ENCODE measurements at places on chromosomes 6 and 20. TPM values are rescaled to one million over a fixed set of nuclear protein-coding genes. Genes with fewer than 3 reads are reported as not detected.

- DNase-seq = peak; percentile 82
Observed at GRCh38 chr6:26286168-26286877, 78.7 kb upstream of the BTN3A2 start.

DNA sequence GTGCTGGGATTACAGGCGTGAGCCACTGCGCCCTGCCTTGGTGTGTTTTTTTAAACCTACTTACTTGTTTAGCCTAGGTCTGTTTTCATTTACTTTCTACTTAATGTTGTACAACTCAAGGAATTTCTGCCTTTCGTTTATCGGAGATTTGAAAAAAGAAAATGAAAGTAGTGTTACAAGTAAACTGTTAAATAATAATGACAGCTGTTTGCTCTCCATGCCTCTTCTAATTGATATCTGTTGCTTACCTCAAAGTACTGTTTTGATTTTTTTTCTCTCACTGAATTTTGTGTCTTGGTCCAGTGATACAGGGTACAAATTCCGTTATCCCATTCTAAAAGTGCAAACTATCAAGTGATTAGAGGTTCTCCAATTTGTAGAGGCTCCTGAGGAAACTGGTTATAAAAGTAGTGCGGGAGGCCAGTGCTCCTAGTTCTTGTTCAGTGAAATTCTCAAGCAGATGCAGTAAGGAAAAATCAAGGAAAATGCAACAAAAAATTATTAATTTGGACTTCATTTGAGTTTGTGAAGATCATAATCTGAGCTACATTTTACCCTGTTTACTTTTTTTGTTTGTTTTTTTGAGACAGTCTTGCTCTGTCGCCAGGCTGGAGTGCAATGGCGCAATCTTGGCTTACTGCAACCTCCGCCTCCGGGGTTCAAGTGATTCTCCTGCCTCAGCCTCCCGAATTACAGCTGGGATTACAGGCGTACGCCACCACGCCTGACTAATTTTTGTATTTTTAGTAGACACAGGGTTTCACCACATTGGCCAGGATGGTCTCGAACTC is 2.2 kb downstream of the UBR2 start:
- DNase-seq = no peak

AKIRIN2 gene
- total RNA-seq = 22.2 TPM

GRCh38 chr20:22801528-22801927 is 217.2 kb upstream of the FOXA2 start:
- DNase-seq = no peak

- DNase-seq = no peak
Observed at GRCh38 chr6:73817253-73817652, 121.2 kb downstream of the CD109 start.

DNA sequence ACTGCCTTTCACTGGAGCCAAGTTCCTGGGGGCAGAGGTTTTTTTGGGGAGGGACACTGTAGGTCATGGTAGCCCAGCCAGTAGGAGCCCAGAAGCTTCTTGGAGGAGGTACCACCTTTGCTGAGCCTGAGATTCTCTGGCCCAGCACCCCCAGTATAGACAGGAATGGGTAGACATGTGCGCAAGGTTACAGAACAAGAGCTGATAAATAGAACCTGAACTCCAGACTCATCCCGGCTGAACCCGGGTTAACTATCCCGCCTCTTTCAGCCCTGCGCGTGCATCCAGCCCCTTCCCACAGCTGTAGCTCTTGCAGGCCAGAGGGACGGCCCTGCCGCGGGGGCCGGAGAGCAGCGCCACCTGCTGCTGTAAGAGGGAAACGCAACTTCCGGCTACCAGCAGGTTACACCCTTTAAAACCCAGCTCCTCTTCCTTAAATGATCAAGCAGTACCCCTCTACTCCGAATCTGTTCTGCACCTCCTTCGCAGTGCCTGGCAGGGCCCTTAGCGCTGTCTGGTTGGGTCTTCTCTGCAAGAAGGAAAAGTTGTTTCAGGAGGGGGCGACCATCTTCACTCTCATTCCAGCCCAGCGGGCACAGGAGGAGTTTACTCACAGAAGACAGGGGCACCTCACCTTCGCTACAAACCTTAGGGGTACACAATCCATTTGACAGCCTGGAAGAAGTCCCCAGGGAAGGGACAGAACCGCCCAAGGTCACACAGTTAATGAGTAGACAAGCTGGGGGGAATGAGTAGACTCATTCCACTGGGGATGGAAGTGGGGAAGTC is 7.5 kb downstream of the SRXN1 start:
- DNase-seq = peak; percentile 85

DNA sequence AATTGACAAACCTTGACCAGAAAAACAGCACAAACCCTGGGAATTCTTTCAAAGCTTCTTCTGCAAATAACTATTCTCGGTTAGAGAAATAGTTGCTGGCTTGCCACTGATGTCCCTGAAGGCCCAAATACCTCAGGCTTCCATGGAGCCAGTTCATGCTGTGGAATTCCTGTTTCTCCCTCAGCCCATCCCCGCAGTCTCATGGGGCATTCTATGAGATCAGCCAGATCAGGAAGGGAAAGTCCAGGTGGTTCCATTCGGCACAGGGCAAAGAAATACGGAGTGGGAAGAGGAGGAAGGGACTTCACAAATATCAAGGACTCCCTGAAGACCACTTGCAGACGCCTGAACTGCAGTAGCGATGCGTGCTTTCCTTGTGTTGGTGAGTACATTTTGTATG is 63.3 kb downstream of the MYLK4 start:
- DNase-seq = no peak

GRCh38 chr6:118292558-118292957 is 255.5 kb upstream of the PLN start:
- DNase-seq = no peak

GRCh38 chr20:31859266-31859997 is 10.9 kb downstream of the DUSP15 start:
- DNase-seq = no peak

GRCh38 chr6:165845493-165845892 is 182.5 kb upstream of the PDE10A start:
- no peak for DNase-seq

- DNase-seq = no peak
Observed at GRCh38 chr20:63021356-63022321, 14.9 kb upstream of the BHLHE23 start.

DNA sequence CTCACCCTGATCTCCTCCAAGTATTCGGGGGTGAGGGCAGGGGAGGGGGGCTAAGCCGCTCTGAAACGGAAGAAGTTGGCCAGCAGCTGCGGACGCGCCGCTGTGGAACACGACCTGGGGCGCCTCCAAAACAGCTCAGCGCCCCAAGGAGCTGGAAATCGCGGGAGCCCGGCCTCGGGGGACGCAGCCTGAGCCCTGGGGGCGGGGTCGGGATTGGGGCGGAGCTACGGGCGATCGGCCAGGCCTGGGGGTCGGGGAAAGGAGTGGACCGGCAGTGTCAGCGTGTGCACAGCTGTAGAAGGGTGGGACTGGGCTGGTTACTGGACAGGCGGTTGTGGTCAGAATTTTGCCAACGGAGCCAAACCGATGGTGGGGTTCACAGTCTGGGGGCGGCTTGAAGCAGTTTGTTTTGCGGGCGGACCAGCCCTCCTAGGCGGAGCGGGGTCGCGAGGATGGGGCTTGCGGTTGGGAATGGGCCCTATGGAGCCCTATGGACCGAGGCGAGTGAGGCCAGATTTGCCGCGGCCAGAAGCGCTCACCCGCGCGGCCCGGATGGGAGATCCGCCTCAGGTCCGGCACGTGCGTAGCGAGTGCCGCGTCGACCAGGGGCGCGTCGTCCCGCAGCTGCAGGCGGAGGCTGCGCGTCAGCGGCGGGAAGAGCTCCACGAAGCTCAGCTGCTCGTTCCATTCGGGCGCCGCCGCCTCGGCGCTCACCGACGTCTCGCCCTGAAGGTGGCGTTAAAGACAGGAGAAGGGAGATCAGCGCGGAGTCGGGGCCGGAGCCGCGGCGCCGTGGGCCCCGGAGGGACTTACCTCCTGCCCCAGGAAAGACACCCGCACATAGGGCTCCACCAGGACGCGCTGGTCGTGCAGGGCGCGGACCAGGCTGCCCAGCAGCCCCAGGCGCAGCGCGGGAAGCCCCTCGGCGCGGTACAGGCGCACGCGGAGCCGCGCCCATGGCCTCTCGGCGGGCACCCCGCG is 14.3 kb upstream of the SPAG4 start:
- DNase-seq = peak; percentile 80

DNA sequence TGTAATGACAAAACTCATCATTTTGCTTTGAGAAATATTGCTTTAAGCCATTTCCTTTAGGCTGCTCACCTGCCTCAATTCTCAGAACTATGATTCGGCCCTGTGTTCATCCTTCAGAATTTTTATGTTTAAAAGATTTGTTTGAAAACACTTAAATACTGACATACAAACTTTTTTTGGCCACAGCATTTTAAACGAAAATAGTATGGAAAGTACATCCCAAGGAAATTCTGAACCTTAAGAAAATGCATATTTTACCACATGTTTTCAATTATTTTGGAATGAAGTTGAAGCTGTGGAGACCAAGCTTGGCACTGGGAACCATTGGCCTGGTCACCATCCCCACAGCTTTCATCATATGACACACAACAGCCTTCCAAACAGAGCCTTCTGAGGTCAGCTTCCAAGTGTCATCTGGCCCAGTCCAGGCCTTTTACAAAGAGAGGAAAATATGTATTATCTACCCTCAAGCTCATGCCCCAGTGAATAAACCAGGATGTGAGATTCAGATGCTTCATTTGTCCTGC is 83.3 kb downstream of the SOD2 start:
- no peak for DNase-seq
